GM23338 (cell line): ENCODE measurements at places on chromosomes 6 and 20. TPM values are rescaled to one million over a fixed set of nuclear protein-coding genes. Genes with fewer than 3 reads are reported as not detected.

Gene SLC35D3
- total RNA-seq: 0.59 and 1.5 TPM in 2 replicates

Gene SLC16A10
- 30.9 and 37.6 TPM in 2 replicates for total RNA-seq

Gene GPSM3
- 4.7 and 7.8 TPM in 2 replicates for total RNA-seq

Gene CALHM5
- total RNA-seq: 0.10 and 0.16 TPM in 2 replicates

Gene RBCK1
- total RNA-seq: 56.8 and 65.3 TPM in 2 replicates

DNA sequence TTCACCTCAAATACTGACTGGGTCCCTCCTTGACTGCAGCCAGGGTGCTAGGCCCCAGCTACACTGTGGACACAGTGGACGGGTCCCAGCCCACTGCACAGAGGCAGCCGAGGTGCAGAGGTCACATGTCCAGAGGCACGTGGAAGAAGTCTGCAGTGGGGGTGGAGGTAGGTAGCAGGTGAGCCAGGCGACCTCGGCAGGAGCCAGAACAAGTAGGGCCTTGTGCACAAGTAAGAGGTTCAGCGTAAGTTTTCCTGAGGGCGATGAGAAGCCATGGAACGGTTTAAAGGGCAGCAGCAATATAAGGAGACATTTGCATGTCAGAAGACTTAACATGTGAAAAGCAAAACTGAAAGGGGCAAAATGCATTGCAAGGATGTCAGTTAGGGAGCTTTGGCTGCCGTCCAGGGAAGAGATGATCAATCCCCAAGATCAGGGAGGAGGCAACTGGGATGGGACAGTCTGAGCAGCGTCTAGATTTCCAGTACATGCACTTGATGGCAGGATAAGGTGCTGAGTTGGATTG is 49.7 kb upstream of the SNX9 start:
- no peak for DNase-seq
- H3K27me3 ChIP-seq: no peaks in the 10 kb centered on the region
- no peak overlapping the region for H3K27ac ChIP-seq
- H3K36me3 ChIP-seq: no peaks in the 10 kb centered on the region
- no peak overlapping the region for H3K4me3 ChIP-seq
- peaks cover 8% of the 10 kb centered on the region for H3K4me1 ChIP-seq

DNA sequence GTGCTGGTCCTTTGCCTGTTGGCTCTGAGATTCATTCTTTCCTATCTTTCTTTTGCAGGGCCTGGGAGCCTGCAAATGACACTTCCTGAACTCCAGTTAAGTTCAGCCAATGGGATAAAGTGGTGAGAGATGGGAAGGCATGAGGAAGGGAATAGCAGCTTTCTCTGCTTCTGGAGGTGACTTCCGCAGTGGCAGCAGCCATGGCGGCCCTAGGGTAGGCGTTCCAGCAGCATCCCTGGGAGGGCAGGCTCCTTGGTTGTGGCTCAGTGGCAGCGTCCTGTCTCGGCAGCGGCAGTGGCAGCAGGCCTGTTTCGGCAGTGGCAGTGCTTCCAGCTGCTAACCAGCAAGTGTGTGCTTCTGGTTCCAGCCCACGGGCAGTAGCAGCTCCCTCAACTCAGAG is 7.3 kb upstream of the MDFI start:
- no peak for DNase-seq
- H3K27ac ChIP-seq: no peak overlapping the region
- peaks cover 20% of the 10 kb centered on the region for H3K27me3 ChIP-seq

GRCh38 chr6:147213772-147214171 is 9.6 kb downstream of the STXBP5 start:
- no peaks in the 10 kb centered on the region for H3K27me3 ChIP-seq
- H3K27ac ChIP-seq: no peak overlapping the region

Gene ATAT1
- 8.9 and 12.8 TPM in 2 replicates for total RNA-seq

GRCh38 chr20:25148181-25148981 is 47.1 kb upstream of the ENTPD6 start:
- peak; percentile 68 for DNase-seq
- peak overlapping the region; percentile 46 for H3K4me3 ChIP-seq
- peaks cover 37% of the 10 kb centered on the region for H3K27me3 ChIP-seq
- no peaks in the 10 kb centered on the region for H3K4me1 ChIP-seq
- no peak overlapping the region for H3K27ac ChIP-seq

DNA sequence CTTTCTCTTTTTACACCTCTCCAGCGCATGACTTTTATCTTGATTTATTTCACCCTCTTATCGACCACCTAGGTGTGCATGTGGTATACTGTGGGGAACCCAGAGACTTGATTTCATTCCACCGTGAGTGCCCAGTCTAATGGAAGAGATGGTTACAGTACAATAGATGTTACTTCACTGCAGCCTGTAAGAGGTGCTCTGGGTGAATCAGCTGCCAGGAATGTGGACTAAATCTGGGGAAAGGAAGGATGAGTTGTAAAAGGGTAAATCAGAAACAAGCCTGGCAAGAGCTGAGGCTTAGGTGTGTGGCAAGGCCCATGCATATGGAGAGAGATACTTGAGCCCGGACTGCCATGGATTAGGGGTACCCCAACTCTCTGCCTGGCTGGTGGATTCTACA is 7.4 kb downstream of the STK35 start:
- DNase-seq: no peak
- H3K36me3 ChIP-seq: peaks cover 20% of the 10 kb centered on the region
- peaks cover 16% of the 10 kb centered on the region for H3K4me1 ChIP-seq
- no peak overlapping the region for H3K4me3 ChIP-seq
- H3K27ac ChIP-seq: no peak overlapping the region

Gene ENPP3
- not detected in 2 replicates for total RNA-seq

Gene BTN1A1
- 0.38 and 0.50 TPM in 2 replicates for total RNA-seq
